Small intestine (tissue), 16 donors: ENCODE measurements at places on chromosomes 2 and 18. TPM values are rescaled to one million over a fixed set of nuclear protein-coding genes. Genes with fewer than 3 reads are reported as not detected.

The NRP2 gene
- polyA plus RNA-seq = 9.6 TPM

DNA sequence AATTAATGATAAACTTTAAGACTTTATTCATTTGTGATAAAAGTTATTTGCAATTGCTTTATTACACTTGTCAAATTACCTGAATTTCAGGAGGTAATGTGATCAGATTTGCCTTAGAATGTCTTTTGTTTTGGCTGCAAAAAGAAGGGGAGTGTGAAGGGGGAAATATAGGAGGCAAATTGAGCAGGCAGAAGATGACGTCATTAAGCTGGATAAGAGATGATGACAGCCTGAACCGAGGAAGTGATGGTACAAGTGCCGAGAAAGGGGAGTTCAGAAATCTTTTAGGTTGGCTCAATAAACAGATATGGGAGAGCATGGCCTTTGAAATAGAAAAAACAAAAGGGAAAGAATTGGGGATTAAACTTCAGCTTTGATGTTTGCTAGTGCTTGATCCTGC lies 73.0 kb upstream of the TTN start:
- no peak for DNase-seq

DNA sequence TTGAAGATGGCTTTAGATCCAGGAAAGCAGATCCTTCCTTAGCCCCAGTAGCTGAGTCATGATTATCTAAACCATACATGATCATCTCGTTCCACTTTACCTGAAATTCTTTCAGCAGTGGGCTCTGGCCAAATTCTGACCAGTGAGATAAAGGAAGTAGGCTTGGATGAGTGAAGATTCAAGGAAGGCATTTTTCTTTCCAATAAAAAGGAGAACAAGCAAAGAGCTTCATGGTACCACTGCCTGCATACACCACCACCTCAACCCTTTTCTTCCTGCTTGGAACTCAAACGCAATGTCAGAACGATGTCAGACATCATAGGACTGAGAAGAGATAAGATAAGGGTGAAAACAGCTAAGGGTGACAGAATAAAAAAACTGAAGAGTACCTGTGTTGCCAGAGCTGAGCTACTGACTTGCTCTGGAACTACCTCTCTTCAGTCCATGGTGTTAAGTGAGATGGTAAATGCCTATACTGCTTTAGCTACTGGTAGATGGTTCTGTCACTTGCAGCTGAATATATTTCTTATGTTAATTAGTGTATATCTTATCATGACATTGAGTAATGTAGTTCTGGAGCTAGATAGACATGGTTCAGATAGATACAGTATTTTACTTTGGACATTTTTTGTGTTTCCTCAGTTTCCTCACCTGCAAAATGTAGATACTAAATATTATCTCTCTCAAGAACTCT lies 58.7 kb upstream of the ACVR1 start:
- peak; percentile 46 for DNase-seq

GRCh38 chr2:9211496-9211895 lies 4.9 kb downstream of the ASAP2 start:
- DNase-seq = no peak

The SLC30A3 gene
- not detected for polyA plus RNA-seq

DNA sequence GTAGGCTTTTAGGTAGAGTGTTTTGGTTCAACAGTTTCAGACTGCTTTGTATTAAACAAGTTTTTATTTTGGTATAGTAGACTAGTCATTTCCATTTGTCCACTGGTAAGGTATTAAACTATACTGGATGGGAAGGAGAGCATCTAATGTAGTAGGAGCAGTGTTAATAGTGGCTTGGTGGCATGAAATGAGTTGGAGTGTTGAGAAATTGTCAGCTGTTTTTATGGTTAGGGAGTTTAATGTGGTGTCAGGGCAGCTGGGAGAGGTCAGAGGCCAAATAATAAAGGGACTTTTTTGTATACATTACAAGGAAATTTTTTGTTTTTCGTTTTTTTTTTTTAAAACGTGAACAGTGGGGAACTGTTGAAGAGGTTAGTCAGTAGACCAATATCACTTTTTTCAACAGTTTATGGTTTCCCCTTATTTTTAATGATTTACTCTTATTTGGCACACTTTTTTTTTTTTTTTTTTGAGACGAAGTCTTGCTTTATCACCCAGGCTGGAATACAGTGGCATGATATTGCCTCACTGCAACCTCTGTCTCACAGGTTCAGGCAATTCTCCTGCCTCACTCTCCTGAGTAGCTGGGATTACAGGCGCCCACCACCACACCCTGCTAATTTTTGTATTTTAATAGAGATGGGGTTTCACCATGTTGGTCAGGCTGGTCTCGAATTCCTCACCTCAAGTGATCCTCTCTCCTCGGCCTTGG lies 21.2 kb downstream of the ACTR3 start:
- no peak for DNase-seq

DNA sequence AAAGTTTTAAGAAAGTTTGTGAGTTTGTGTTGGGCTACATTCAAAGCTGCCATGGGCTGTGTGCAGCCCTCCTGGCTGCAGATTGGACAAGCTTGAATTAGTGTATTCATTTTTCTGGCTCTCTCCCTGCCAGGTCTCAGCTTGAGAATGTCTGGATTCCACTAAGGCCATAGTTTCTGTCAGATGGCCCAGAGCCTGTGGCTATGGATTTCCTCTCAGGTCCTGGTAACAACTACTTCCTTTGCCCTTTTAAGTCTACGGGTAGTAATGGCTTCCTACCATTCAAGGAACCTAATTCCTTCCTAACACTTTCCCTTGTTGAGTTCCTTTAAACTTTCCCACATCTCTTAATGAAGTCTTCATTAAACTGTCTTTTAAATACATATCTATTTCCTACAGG lies 24.3 kb upstream of the PSMD14 start:
- no peak for DNase-seq

The COL4A3 gene
- polyA plus RNA-seq = 0.21 TPM

The C1GALT1C1L gene
- polyA plus RNA-seq = 0.68 TPM

DNA sequence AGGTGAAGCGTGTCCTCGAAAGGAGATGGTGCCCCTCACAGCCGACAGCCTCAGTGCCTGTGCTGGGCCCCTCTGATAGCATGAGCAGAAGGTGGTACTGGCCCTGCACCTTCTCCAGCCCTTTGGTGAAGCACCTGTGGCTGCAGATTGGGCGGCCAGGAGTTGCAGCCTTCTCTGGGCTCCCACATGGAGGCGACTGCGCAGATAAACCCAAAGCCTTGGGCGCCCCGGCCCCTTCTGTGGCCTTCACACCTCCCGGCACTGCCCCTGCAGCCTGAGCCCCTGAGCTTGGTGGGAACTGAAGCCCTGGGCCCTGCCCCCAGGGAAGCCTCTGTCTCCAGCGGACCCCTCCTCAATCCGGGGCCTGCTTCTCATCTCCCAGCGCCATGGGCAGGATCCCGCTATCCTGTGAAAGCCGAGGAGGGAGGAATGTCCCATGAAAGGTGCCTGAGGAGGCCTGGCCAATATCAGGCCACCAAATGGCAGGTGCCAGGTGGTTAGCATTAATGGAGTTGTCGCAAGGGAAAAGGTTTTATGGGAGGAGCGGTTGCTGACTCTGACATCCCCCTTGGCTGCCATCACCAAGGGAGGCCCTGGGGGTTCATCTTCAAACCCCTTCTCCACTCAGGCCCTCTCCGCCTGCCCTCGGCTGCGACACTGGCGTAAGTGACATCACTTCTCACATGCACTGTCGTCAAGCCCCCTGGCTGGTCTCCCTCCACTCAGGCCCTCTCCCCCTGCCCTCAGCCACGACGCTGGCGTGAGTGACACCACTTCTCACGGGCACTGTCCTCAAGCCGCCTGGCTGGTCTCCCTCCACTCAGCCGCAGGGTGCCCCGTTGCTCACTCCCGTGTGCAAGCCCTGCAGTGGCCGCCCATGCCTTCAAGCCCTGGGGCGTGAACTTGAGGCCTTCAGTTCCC lies 62.4 kb downstream of the DDX1 start:
- no peak for DNase-seq

The GAREM1 gene
- 4.5 TPM for polyA plus RNA-seq

The FAM110C gene
- polyA plus RNA-seq = 6.2 TPM

DNA sequence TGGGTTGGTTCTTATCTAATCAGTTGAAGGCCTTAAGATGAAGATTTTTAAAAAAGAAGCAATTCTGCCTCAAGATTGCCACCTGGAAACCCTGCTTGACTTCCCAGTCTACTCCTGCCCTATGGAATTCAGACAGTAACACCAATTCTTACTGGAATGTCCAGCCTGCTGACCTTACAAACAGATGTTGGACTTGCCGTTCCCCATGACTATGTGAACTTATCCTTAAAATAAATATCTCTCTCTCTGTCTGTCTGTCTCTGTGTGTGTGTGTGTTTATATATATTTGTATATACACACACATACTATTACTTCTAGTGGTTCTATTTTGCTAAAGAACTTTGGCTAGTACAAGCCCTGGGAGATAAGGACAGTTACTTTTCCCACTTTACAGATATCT lies 675.3 kb downstream of the SLC4A3 start:
- no peak for DNase-seq

The GPR155 gene
- polyA plus RNA-seq = 0.54 TPM

GRCh38 chr2:203949228-203949627 lies 12.7 kb downstream of the ICOS start:
- peak; percentile 18 for DNase-seq

DNA sequence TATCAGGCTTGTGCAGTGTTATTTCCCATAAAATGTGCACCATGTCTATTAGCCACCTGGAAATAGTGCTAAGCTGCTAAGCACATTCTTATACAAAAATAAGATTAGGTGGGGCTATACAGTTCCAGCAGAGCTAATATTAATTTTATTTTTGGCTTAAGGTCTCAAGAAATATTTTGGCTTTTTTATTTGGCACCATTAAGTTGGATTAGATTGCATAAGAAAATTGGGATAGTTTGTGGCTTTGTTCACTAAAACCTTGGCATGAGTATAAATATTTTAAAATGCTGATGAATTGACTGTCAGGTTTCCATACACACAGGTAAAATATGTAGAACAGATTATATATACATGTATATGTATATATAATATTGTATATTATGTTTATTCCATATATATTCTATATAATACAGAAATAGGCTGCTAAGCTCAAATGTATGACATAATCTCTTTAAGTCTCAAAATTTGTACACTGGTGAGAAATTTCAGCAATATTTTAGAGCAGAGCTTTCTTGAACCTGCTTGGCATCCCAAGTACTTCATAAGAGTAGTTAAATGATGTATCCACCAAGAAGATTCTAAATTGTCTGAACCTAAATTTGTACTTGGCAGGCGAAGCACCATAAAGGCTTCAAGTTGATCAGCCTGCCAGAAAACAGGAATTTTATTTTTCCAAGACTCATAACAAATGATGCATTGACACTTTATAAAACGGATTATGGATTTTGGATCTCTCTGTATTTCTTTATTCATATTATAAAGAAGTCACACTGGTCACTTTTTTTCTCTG lies 32.6 kb downstream of the CCDC102B start:
- no peak for DNase-seq

DNA sequence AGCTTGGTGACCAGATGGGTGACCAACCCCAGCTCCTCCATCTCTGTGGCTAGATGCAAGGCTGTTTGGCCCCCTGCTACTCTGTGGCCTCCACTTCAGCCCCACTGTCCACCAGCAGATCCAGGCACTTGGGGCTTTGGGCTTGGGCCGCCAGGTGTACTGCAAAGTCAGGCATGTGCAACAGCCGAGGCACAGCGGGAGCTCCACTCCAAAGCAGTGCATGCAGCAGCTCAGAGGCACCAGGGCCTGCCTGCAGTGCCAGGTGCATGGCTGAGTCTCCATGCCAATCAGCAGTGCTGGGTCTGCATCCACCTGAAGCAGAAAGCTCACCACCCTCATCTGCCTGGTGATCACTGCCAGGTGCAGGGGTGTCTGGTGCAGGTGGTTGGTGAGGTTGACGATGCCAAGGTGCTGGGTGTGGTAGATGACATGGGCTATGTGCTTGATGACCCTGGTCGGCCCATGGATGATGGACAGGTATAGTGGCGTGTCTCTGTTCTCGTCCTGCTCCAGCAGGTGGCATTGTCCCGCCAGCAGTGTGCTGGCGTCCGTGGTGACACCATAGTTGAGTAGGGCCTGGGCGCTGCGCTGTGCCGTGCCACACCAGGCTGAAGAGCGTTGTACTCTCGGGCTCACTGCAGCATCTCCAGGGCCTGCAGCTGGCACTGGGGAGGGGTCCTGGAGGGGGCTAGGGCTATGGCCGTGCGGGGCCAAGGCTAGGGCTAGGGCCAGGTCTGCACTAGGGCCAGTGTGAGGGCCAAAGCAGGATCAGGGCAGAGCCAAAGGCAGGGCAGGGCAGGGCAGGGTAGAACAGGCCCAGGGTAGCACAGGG lies 1.0 kb upstream of the ANKRD62 start:
- DNase-seq = peak; percentile 37

GRCh38 chr2:14423145-14423906 lies 209.2 kb upstream of the LRATD1 start:
- peak; percentile 55 for DNase-seq

GRCh38 chr18:58402247-58402646 lies 226.6 kb downstream of the ALPK2 start:
- DNase-seq = peak; percentile 48

The RND3 gene
- polyA plus RNA-seq = 36.2 TPM

The DNMT3A gene
- 3.4 TPM for polyA plus RNA-seq

DNA sequence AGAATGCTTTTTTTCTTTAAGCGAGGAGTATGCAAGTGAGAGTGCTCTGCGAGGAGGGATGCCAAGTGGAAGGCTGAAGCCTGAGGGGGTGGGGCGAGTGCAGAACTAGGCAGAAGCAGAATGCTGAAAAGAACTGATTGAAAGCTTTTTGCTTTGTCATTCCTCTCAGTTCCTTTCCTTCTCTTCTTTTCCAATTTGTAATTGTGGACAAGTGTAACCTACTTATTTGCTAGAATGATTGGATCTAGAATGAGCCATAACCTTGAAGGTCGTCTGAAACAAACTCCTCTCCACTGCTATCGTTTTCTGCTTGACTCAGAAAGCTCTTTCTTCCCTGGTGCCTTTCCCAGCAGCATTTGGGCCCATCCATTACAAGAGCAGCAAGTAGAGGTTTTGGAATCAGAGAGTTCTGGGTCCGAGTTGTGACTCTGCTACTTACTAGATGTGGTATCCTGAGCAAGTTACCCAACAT lies 115.3 kb downstream of the METTL8 start:
- DNase-seq = no peak

DNA sequence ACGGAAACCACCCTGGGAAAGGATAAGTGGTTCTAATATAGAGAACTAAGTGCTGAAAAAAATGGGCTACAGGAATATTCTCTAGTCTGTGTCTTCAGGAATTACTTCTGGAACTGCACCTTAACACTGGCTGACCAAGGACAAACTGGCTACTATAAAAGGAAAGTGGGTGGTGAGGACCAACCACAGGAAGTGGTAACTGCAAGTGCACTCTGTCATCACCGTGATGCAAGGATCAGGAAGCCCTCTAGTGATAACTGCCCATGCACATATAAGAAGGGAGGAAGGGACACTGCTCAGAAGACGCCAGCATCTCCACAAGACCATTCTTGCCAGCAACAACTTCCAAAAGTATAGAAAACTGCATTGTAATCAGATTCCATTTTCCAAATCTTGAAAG lies 424.4 kb upstream of the RGPD4 start:
- no peak for DNase-seq

The SAG gene
- polyA plus RNA-seq = not detected

- DNase-seq = peak; percentile 4
These were observed 167.3 kb downstream of the NYAP2 start for GRCh38 chr2:225566798-225567197.

The ZNF521 gene
- polyA plus RNA-seq = not detected
